Occipital lobe (tissue), 3 donors: ENCODE measurements at places on chromosomes 1 and 21.

DNA sequence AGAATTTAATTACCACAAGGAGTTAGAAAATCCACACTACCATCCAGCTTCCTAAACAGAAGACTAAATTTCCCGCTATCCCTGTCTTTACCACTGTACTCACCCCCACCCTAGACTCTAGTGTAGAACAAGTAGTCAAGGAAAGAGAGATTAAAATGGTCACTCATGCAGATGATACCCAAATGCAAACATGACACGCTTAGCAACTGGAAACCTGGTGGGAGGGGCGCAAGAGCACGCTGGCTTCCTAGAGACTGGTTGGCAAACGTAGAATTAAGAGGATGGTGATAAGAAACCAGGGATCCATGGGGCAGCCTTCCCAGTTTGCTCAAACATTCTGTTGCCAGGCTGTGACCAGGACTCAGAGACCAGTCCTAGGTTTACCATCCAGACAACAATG, 9.9 kb upstream of the LDLRAD1 start:
- DNase-seq = no peak

- DNase-seq = no peak
Measured at GRCh38 chr1:36782785-36783184, 251.5 kb downstream of the GRIK3 start.

- DNase-seq = no peak
Measured at GRCh38 chr1:228393268-228393701, 13.3 kb downstream of the TRIM11 start.

- no peak for DNase-seq
Measured at GRCh38 chr21:38267136-38267755, 10.5 kb downstream of the KCNJ15 start.

DNA sequence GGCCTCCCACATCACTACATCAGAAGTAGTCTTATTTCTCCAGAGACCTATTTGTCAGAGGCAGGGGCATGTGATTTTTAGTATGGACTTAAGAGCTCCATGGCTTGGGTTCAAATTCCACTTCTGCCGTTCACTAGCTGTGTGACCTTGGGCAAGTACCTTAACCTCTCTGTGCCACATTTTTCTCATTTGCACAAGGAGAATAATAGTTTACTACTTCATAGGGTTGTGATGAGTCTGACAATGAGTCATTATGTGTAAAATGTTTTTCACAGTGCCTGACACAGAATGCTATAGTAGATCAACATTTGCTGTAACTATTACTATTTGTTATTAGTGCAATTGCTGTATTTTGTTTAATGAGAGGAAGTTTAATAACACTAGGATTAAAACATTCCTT, 200.6 kb downstream of the PRDM2 start:
- DNase-seq = no peak

DNA sequence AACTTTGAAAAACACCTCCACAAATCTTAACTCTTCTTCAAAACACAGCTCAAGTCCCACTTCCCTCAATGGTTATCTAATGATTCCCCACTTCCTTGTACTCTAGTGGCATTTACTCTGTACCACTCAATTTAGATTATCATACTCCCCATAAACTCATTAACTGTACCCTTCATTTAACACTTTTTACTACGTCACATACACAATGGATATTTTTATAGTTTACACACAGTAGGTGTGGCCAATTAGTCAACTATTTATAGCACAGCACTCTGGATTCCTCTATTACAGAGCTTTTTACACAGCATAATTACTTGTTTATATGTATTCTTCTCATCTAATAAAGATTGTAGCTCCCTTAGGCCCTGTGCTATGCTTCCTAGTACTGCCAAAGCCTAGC, 62.1 kb downstream of the FOXJ3 start:
- no peak for DNase-seq

DNA sequence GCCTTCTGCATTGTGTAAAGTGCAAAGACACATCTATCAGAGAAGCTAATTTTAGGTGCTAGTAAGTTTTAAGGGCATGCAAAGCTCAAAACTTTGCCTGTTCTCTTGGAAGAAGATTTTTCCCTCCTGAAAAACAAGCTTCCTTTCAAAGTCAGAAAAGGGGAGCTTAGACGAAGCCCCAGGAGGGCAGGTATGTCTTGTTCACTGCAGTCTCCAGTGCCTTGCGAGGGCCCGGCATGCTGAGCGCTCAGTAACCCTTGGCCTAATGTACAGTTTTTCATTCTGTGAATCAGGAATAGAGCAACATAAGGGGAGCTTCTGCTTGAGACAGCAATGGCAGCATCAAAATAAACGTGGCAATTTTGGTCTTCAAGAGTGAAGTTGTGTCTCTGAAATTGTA, 35.0 kb downstream of the GALNT2 start:
- no peak for DNase-seq

DNA sequence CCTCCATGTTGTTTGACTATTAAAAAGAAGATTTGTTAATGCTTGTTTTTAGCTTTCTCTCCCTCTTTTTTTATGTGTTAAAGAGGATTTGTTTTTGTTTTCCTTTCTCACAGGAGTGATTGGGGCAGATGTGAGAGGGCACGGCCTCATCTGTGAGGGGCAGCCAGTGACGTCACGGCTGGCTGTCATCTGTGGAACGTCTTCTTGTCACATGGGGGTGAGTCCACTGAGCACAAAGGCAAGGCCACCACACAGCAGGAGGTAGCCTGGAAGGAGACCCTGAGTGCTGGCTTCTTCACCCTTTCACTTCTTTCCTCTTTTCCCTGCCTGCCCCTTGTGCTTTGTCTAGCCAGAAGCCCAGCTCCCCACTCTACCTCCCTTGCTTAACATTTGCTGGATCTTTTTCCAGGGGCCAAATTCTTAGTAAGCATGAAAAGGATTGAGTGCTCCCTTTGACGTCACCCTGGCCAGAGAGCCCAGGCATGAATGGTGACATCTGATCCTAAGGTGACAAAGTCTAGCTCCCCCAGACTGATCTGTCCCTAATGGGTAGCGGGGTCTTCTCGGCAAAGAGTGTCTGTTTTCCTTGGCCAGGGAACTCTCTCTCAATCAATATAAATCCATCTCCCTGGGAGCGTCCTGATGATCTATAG, 257.2 kb downstream of the FGGY start:
- DNase-seq = no peak

DNA sequence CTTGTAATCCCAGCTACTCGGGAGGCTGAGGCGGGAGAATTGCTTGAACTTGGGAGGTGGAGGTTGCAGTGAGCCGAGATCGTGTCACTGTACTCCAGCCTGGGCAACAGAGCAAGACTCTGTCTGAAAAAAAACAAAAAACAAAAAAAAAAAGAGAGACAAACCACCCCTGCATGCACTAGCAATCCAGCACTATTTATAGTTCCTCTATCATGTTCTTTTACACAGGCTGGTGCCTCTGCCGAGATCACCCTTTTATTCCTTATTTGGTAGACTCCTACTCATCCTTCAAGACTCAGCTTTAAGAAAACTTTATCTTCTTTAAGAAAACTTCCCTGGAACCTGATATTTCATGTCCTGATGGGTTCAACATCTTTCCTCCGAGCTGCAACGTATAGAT, 10.8 kb downstream of the FMO5 start:
- DNase-seq = no peak

DNA sequence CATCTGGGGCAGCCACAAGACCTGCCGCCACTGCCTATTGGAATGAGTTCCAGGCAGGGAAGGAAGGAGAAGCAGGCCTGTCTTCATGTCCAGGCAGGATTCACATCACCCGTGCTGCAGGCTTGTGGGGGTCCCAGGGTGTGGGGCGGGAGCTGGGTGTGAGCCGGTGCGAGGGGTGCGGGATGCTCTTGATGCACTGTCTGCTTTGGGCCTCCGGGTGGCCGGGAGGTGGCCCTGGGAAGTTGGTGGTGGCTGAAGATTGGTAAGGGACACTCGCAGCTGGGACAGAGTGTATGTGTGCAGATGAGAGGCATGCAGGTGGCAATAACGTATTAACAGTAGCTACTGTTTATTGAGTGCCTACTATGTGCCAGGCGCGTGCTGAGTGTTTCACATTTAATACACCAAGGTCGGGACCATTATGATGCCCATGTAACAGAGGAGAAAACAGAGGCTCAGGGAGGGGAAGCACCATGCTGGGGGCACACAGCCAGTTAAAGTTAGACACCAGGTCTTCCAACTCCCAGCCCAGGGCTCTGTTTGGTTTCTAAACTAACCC, 3.3 kb downstream of the CROCC start:
- DNase-seq = no peak

DNA sequence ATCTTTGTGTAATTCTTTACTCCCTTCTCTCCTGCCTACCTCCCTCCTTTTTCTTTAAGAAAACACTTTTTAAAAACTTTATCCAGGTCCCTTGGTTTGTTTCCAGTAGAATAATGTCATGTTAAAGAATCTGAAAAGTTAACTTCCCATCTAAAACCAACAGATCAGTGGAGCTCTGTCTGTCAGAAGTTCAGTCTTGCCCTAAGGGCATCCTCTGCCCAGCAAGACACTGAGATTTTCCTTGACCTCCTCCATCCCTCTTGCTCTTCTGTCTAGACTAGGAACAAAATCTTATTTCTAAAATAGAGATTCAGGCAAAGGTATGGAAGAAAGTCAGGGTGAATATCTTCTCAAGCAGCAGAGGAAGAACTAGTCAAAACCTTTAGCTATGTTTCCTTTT, 5.7 kb upstream of the GNL2 start:
- DNase-seq = no peak

DNA sequence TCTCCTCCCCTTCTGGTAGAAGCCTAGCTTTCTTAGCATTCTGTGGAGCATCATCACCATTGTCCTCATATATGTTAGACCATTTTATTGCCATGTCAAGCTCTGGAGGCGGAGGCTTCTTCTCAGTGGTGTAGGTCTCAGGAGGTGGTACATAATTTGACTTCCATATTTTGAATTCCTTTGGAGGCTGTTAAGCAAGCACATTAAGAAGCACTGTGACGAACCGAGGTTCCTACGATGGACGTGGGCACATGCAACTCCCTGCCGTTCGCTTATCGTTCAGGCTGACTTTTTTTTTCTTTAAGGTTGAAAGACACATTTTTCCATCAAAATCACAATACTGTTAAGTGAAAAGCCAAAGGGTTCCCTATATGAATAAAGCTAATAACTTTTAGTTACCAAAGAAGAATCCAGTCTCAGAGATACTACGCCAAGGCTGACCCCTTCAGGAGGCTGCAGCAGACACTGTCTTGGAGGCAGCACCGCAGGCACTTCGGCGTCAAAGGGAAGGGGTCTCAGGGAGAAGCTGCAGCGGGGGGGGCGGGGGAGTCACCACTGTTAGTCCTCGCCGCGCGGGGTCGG, 835 bp downstream of the C1orf52 start:
- no peak for DNase-seq

GRCh38 chr1:114154146-114154962, 685 bp upstream of the SYT6 start:
- DNase-seq = peak; percentile 24

GRCh38 chr1:243508303-243508713, 252.5 kb downstream of the SDCCAG8 start:
- DNase-seq = no peak

- no peak for DNase-seq
Measured at GRCh38 chr1:193318347-193318746, 131.9 kb upstream of the B3GALT2 start.

- DNase-seq = no peak
Measured at GRCh38 chr1:24984300-24984699, 54.2 kb upstream of the RUNX3 start.

DNA sequence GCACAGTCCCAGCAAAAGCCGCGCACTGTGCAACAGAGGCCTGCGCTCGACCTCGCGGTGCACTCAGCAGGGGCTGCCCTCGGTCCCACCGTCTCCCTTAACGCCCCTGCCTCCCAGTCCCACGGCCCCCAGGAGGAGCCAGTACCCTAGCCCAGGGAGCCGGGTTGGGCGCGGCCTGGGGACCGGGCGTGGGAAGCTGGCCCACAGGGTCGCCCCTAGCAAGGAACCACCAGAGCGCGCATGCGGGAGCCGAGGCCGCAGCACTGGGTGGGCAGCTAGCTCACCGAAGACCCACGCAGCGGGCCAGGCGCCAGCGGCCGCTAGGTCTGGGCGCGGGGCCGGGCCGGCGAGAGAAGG, 21.6 kb upstream of the ZNF678 start:
- no peak for DNase-seq

DNA sequence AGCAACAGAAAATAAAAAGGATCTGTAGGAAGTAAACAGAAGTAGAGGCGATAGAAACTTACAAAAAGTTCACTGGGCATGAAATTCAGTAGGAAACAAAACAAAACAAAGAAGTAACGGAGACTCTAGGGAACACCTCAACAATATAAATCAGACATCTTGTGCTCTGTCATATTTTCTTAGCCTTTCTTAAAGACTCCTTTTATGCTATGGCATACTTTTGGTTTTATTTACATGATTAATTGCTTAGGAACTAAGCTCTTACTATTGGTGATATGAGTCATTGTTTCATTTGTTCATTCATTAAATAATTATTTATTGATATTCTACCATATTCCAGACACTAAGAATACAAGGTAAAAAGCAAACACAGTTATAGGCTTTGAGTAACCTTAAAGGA, 126.6 kb downstream of the KCNT2 start:
- DNase-seq = no peak

DNA sequence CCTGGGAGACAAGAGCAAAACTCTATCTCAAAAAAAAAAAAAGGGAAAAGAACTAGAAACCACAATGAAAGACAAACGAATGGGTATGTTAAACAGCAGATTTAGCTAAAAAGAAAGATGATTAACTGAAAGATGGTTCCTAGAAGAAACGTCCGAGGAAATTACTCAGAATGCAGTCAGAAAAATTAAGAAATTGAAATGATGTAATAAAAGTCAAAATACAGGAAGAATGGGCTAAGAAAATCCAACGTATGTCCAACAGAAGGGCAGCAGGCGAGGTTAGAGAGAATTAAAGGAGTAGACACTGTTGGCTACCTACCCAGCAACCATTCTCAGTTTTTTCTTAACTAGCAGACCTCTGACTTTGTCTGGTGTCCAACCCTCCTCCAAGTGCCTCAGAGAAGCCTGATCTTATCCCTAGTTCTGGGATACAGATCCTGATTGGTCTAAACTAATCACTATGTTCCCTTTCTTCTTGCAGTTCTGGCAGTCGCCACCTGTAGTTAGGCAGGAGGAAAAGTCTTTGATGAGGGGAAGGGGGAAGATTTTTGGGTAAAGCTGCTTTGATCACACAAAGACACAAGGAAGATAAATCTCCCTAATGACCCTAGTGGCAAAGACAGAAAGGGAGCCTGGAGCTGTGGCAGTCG, 25.7 kb downstream of the GPR161 start:
- no peak for DNase-seq

DNA sequence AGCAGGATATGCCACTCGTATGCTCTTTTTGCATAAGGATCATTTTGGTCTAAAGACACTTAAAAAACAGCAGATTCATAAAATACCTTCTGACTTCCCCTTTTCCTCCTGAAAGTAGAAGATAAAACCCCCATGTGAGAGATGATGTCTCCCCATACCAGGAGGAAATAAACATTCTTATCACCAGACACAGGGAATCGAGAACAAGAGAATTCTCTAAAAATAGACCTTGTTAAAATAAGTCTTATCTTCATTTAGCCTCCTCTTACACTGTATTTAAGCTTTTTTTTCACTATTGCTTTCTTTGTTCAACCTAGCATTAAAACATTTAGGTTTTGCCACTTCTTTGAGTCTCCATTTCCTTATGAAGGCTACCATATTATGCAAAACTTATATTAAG, 709.3 kb downstream of the KCNT2 start:
- no peak for DNase-seq
